ENCODE measurements at places on chromosomes 6 and 20.

DNA sequence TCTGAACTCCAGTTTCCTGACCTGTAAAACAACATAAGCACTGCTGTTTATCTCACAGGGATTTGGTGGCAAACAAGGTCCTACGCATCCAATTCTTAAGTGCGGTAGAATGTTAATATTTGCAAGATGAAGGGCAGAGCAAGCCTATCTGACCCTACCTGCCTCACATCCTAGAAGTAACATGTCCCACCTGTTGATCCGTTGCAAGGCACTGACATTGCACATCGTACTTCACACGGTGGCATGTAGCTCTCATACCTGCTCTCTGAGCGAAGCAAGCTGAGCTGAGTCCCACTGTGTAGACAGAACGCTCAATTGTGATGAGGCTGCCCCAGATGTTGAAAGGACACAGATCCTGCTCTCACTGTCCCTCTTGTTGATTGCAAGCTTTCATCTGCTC is 154.7 kb upstream of the PDE10A start:
- DNase-seq, result no peak
- H3K4me3 ChIP-seq, result no peak overlapping the region
- no peaks in the 10 kb centered on the region for H3K4me1 ChIP-seq
- no peaks in the 10 kb centered on the region for H3K36me3 ChIP-seq

DNA sequence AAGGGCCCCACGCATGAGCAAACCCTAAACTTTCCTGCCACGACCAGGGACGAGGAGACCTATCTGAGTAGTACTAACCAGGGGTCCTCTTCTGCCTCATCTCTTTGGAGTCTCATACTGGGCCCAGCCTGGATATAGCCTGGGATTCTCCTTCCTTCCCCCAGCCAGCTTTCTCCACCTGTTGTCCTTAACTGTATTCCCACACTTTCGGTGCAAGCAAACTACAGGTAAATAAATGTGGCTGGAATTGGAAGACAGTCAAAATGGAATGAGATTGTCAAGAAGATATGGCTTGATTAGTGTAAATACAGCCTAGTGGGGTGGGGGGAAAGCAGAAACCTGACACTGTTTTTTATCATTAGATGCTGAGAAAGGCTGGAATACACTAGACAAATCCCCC is 23.5 kb upstream of the LY86 start:
- H3K4me3 ChIP-seq, result no peak overlapping the region
- no peaks in the 10 kb centered on the region for H3K4me1 ChIP-seq
- no peaks in the 10 kb centered on the region for H3K27me3 ChIP-seq
- DNase-seq, result no peak
- H3K36me3 ChIP-seq, result no peaks in the 10 kb centered on the region

GRCh38 chr6:133262804-133263203 is 21.6 kb downstream of the EYA4 start:
- no peaks in the 10 kb centered on the region for H3K4me1 ChIP-seq
- DNase-seq, result no peak
- no peaks in the 10 kb centered on the region for H3K27me3 ChIP-seq

DNA sequence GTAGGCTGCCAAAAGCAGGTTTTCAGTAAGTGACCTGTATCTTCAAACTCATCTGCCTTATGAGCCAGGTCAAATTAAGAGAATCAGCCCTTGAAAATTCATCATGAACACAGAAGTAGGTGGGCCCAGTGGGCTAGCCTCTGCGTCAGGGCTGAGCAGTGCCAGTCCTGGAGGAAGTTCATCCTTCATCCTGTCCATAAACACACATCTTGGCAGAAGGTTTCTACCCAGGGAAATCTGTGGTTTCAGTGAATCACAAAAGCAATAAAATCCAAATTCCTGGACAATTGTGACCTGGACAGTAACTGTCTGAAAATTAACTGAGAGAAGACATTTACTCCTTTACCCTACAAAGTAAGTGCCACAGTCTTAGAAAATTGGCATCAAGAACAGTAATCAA is 72.4 kb downstream of the ATG5 start:
- H3K4me3 ChIP-seq, result no peak overlapping the region
- H3K36me3 ChIP-seq, result no peaks in the 10 kb centered on the region
- peaks cover 6% of the 10 kb centered on the region for H3K4me1 ChIP-seq
- no peaks in the 10 kb centered on the region for H3K27me3 ChIP-seq
- H3K27ac ChIP-seq, result no peak overlapping the region

DNA sequence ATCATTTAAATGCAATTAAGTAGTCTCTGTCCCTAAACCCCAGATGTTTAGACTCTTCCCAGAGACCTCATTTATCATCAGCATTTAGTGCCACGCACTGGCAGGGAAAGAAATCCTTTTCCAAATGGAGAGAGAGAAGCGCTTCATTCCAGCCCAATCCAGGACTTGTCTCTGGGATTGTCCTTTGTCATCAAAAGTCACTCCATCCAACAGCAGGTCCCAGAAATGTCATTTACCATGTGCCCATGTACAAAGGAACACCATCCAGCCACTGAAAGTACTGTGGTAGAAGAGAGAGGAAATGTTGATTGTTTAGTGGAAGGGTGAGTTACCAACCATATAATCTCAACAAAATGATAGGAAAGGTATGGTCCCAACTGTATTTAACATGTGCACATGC is 66.9 kb upstream of the SMIM28 start:
- H3K4me3 ChIP-seq, result no peak overlapping the region
- no peaks in the 10 kb centered on the region for H3K4me1 ChIP-seq
- H3K36me3 ChIP-seq, result no peaks in the 10 kb centered on the region
- H3K27me3 ChIP-seq, result no peaks in the 10 kb centered on the region
- H3K27ac ChIP-seq, result no peak overlapping the region
- no peak for DNase-seq

- H3K36me3 ChIP-seq, result no peaks in the 10 kb centered on the region
- H3K4me1 ChIP-seq, result no peaks in the 10 kb centered on the region
- no peak overlapping the region for H3K4me3 ChIP-seq
- no peak overlapping the region for H3K27ac ChIP-seq
Measured at GRCh38 chr6:8170245-8170644, 67.9 kb upstream of the EEF1E1 start.
